ENCODE measurements at places on chromosomes 2 and 18. TPM values are rescaled to one million over a fixed set of nuclear protein-coding genes. Genes with fewer than 3 reads are reported as not detected.

RNF144A gene
- total RNA-seq: 10.4 TPM

RPS27A gene
- total RNA-seq: 2,415 TPM

ALLC gene
- total RNA-seq: 0.11 TPM

NGEF gene
- total RNA-seq: 16.2 TPM

ZSWIM2 gene
- not detected for total RNA-seq

GBX2 gene
- total RNA-seq: 2.9 TPM

ARHGAP25 gene
- total RNA-seq: 0.29 TPM

CNGA3 gene
- total RNA-seq: 0.09 TPM

RGPD4 gene
- total RNA-seq: 0.07 TPM

Measured in A549 treated with dexamethasone at 1 μM for 4 hours (cell line).